ENCODE measurements at places on chromosomes 11 and 22.
A peak's percentile ranks its signal among the peaks of the same experiment; 100 is the strongest.

- DNase-seq: no peak
Observed at GRCh38 chr11:111694851-111695250, 71.3 kb downstream of the PPP2R1B start.

- no peak for DNase-seq
Observed at GRCh38 chr22:25091458-25091857, 108.2 kb upstream of the CRYBB3 start.

- DNase-seq: no peak
Observed at GRCh38 chr22:27574002-27574366, 227.6 kb downstream of the MN1 start.

- no peak for DNase-seq
Observed at GRCh38 chr22:39176143-39176713, 23.7 kb upstream of the CBX7 start.

- DNase-seq: no peak
Observed at GRCh38 chr11:127789927-127790326, 789.4 kb upstream of the KIRREL3 start.

DNA sequence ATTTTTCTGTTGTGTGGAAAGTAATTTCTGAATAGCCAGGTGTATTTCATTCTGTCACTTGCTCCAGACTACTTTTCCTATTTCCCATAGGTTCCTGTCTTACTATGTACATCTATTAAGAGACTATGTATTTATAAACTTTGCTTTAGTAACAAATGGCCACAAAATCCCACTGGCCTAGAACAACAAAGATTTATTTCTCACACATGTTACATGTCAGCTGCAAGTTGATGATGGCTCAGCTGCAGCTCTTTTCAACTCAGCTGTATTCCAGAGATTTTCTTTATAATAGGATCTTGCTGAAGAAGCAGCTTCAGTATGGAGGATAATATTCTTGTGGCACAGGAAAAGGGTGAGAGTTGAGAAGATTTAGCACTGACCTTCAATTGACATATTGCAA lies 539.6 kb upstream of the LRRC4C start:
- no peak for DNase-seq

DNA sequence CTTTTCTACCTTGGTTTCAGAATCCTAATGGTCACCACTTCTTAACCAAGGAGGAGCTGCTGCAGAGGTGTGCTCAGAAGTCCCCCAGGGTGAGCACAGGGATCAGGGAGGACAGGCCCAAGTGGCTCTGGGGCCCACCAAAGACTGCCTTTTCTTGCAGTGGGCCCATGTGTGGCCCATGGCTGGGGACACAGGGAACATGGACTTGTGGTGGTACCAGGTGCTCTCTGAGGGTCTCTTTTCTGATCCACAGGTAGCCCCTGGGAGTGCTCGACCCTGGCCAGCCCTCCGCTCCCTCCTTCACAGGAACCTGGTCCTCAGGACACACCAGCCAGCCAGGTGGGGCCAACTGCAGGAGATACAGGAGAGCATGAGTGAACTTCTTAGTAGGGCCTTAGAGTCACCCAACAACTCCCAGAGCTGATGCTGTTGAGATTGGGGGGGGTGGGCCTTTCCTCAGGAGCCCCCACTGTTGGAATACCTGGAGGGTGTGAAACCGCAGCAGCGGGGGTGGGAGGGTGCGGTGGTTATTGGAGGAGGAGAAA lies 2.0 kb downstream of the MUS81 start:
- no peak for DNase-seq

GRCh38 chr11:134125507-134125906 lies 56.6 kb downstream of the JAM3 start:
- no peak for DNase-seq

DNA sequence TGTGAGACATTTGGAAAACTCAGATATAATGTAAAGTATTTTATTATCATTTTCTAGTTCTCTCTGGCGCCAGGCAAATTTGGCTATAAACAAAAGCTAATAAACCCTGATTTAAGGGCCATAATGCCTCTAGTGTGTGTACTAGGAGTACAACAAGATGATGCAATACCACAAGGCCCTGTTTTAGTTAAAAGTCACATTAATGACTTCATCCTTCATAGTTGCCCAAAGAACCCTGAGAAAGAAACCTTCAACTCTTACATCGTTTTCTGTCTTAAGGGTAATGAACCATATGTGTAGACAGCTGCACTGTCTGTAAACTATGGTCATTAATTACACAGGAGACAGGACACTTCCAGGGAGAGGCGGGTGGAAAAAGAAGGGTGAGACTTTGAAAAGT lies 538.4 kb downstream of the FAM181B start:
- DNase-seq: no peak

DNA sequence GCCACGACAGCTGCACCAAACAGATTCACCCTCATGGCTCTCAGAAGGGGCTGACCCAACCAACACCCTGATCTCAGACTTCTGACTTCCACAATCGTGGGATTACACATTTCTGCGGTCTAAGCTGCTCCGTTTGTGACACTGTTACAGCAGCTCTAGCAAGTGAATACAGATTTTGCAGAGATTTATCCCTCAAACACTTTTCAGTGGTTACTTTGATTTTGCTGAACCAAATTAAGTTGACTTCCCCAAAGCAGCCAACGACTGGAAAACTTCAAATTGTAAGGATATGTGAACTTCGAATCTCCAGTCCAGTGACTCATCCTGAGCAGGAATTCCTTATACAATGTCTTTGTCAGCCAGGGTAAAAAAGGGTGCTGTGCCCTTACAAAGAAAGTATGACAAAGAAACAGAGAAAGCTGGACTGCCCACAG lies 14.8 kb upstream of the INCENP start:
- DNase-seq: no peak

GRCh38 chr22:42863349-42863961 lies 6.4 kb upstream of the ARFGAP3 start:
- DNase-seq: peak; percentile 71

DNA sequence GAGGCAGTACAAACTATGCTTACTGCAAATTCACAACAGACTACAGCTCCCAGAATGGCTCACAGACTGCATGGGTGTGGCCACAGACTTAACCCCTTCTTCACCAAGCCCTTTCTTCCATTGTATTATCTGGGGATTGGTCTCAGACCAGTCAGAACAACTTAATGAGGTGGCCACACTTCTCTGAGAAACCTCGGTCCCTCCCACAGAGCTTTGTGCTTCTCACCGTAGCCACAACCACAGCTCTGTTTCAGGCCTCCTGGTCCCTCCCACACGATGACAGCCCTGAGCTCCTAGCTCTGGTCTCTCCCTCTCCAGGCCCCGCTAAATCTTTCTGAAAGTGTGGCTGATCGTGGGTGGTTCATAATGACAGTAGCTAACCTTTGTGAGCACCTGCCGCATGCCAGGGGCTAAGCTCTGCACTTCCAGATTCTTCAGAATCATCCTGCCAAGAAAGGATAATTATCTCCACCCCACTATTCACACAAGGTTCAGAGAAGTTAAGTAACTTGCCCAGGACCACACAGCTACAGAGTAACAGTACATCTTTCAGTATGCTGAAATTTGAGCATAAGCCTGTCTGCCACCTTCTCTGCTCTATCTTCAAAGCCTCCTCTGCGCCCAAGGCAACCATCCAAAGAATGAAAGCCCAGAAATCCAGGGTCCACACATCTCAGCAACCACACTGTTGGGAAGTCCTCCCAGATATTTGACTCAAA lies 5.4 kb downstream of the PDE2A start:
- DNase-seq: peak; percentile 81

DNA sequence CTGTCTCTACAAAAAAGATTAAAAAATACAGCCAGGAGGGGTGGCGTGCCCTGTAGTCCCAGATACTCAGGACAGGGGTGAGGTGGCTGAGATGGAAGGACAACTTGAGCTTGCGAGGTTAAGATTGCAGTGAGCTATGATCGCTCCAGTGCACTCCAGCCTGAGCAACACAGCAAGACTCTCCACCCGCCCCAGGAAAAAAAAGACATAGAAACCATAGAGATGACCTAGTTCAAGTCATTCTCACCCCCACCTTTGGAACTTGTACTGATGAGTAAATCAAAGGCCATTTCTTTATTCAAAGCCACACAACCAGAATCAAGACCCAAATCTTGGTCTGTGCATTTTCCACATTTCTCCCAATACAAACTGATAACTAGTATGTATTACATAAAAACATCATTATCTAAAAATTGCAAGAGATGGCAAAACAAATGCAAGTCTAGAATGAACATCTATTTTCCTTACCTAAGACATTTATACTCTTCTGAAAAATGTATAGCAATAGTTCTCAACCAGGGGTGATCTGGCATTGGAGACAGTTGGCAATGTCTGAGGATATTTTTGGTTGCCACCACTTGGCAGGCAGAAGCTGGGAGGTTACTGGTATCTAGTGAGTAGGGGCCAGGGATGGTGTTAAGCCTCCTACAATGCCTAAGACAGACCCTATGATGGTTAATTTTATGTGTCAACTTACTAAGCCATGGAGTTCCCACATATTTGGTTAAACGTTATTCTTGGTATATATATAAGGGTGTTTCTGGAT lies 34.6 kb downstream of the LGR4 start:
- DNase-seq: no peak

Measured in activated CD4-positive, alpha-beta T cell treated with anti-CD3 and anti-CD28 coated beads, Interleukin-2, amount 50 U/mL, for 16 hours (primary cell).